ENCODE measurements at places on chromosomes 5 and 9. TPM values are rescaled to one million over a fixed set of nuclear protein-coding genes. Genes with fewer than 3 reads are reported as not detected.

Gene IL33
- 3.7 TPM for total RNA-seq

GRCh38 chr9:111728617-111729366, 65.9 kb downstream of the SHOC1 start:
- no peak overlapping the region for H3K27ac ChIP-seq
- no peaks in the 10 kb centered on the region for H3K4me1 ChIP-seq
- no peak overlapping the region for H3K4me3 ChIP-seq

- H3K27ac ChIP-seq = peak overlapping the region; percentile 26
- no peak for DNase-seq
- H3K4me3 ChIP-seq = no peak overlapping the region
- no peaks in the 10 kb centered on the region for H3K36me3 ChIP-seq
- no peaks in the 10 kb centered on the region for H3K4me1 ChIP-seq
Measured at GRCh38 chr5:80755626-80756025, 100.8 kb upstream of the DHFR start.

Gene ANKRD31
- total RNA-seq = not detected

GRCh38 chr5:90911169-90911568, 352.6 kb downstream of the ADGRV1 start:
- no peak overlapping the region for H3K4me3 ChIP-seq
- no peaks in the 10 kb centered on the region for H3K4me1 ChIP-seq
- no peaks in the 10 kb centered on the region for H3K27me3 ChIP-seq
- DNase-seq = no peak

DNA sequence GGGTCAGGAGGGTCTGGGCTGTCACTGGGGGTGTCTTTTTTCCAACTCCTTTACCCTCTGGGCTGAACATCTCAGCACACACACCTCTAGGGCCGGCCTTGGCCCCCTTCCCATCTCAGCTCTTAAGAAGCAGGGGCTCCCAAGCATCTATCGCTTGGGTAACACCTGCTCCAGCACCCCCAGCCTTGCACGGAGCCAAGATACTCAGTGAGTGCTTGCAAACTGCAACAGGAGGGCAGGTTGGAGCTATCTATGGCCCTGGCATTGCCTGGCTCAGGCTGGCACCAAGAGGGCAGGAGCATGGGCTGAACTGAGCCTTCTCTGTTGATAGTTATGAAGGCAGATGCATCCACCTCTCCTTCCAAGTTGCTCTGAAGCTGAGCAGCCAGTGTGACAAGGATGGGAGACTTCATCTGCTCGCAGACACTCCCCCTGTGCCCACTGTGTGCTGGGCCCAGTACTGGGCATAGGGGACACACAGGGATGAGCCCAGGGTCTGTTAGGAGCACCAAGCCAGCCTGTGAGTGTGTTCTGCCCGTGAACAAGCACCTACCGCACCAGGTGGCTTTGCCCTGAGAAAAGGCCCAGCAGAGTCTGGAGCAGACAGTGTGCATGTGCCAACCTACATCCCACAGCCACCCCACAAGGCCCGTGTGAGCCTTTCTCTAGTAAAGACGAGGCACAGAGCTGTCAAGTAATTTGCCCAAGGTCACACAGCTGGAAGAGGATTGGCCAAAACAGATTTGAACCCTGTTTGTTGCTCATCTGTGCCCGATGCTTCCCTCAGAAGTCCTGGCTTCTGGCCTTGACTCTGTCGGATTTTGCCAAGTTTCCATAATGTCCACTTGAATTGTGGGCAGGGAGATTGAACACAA, 58.2 kb downstream of the PHF2 start:
- no peak overlapping the region for H3K4me3 ChIP-seq
- no peaks in the 10 kb centered on the region for H3K36me3 ChIP-seq
- peak; percentile 34 for DNase-seq
- H3K27ac ChIP-seq = no peak overlapping the region

Gene MTAP
- total RNA-seq = 26.4 TPM

DNA sequence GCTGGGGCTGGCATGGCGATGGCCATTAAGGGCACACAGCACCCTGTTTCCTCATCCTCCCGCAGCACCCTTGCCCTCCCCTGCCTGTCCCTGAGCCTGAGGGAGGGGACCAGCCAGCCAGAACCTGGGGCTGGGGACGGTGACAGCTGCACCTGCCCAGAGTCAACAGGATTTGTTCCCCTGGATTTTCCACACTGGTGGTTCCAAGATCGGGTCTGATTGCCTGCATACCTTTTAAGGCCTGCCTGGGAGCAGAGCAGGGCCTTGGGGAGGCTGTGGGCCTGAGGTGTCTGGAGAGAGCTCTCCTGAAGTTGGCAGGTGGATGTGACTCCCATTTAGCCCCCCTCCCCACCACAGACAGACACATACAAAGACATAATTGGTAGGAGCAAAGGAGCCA, 61.0 kb upstream of the C5orf58 start:
- no peaks in the 10 kb centered on the region for H3K27me3 ChIP-seq
- no peak for DNase-seq
- H3K27ac ChIP-seq = no peak overlapping the region
- H3K4me1 ChIP-seq = no peaks in the 10 kb centered on the region
- no peaks in the 10 kb centered on the region for H3K36me3 ChIP-seq
- no peak overlapping the region for H3K4me3 ChIP-seq

- H3K27me3 ChIP-seq = no peaks in the 10 kb centered on the region
- peaks cover 7% of the 10 kb centered on the region for H3K36me3 ChIP-seq
- peak overlapping the region; percentile 73 for H3K27ac ChIP-seq
- no peak overlapping the region for H3K4me3 ChIP-seq
- no peak for DNase-seq
Measured at GRCh38 chr5:170278611-170279458, 18.7 kb downstream of the LCP2 start.

Gene SH3PXD2B
- total RNA-seq = 5.8 TPM

- no peaks in the 10 kb centered on the region for H3K36me3 ChIP-seq
- H3K27ac ChIP-seq = no peak overlapping the region
- H3K4me1 ChIP-seq = peaks cover 15% of the 10 kb centered on the region
Measured at GRCh38 chr9:133429641-133430161, 7.5 kb downstream of the ADAMTS13 start.

DNA sequence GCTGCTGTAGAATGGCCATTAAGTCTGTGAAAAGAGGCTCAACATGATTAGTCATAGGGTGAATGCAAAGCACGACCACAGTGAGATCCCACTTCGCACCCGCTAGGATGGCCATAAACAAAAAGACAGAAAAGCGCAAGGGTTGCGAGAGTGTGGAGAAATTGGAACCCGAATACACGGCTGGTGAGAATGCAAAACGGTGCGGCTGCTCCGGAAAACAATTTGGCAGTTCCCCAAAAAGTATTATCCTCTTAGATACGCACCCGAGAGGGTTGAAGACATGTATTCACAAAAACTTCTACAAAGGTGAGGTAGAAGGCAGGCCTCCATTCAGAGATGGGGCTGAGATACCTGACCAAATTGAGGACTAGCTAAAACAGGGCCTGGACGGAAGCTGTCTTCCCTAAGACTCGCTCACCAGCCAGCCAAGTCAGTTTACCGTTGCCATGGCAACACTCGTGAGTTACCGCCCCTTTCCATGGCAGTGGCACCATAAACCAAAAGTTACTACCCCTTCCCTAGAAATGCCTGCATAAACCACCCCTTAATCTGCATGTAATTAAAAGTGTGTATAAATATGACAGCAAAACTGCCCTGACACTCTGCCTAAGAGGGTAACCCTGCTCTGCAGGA, 726 bp upstream of the PSMB7 start:
- H3K4me1 ChIP-seq = peaks cover 5% of the 10 kb centered on the region
- H3K4me3 ChIP-seq = peak overlapping the region; percentile 91
- no peaks in the 10 kb centered on the region for H3K27me3 ChIP-seq
- no peak for DNase-seq

Gene CSF1R
- total RNA-seq = 24.8 TPM

Gene RASGRF2
- 6.7 TPM for total RNA-seq

DNA sequence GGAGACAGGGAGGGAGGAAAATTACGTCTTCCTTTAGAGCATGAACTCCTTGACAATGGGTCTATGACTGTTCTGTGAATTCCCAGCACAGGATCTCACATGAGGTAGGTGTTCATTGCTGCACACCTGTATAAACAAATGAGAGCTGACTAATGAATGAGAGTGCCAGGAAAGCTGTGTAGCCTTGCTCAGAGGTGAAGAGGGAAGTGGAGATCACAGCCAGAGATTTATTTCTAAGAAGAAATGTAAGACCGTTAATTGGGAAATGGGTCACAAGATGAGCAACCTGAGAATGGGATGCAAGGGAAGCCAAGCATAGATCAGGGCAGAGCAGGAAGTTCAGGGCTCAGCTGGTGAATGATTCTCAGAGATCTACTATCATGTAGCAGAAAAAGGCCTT, 295.1 kb downstream of the CDK5RAP2 start:
- no peaks in the 10 kb centered on the region for H3K36me3 ChIP-seq
- H3K4me1 ChIP-seq = no peaks in the 10 kb centered on the region
- no peak overlapping the region for H3K27ac ChIP-seq
- no peaks in the 10 kb centered on the region for H3K27me3 ChIP-seq
- H3K4me3 ChIP-seq = no peak overlapping the region

DNA sequence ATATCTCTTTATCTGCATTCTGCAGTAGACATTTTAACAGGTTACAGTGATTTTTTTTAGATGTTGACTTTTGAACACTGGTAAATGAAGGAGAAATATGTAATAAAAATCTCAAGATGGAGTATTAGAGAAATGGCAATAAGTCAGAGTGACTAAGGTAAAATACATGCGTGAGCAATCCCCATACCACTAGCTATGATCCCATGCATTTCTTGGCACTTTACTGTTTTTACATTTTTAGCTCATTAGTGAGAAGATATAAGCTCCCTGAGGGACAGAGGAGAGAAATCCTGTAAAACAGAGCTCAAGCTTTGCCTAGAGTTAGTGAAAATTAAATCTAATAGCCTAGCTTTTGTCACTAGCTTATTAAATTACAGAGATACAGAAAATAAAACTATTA, 181.9 kb upstream of the TRPM3 start:
- H3K4me1 ChIP-seq = no peaks in the 10 kb centered on the region
- no peaks in the 10 kb centered on the region for H3K27me3 ChIP-seq
- H3K4me3 ChIP-seq = no peak overlapping the region
- DNase-seq = no peak
- no peak overlapping the region for H3K27ac ChIP-seq

- H3K27ac ChIP-seq = no peak overlapping the region
- H3K4me3 ChIP-seq = peak overlapping the region; percentile 95
- no peaks in the 10 kb centered on the region for H3K36me3 ChIP-seq
- H3K27me3 ChIP-seq = no peaks in the 10 kb centered on the region
- DNase-seq = no peak
Measured at GRCh38 chr9:135959814-135960213, 1.4 kb downstream of the UBAC1 start.

Gene CDC20B
- not detected for total RNA-seq

DNA sequence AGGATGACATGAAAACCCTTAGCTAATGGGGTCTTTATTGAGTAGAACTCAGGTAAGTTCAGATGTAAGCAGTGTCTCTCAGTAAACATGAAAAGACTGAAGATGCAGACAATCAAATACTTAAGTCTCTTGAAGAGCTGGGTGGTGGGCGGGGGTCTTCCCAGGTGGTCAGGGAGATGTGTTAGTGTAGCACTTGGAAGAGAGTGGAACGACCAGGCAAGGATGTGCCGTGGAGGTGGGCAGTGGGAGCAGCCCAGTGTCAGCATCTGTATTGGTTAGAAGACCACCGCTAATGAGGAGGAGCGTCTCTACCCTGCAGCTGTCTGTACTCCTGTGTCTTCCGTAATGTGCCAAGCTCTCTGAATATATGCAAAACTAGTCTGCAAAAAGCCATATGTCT, 4.4 kb downstream of the S1PR3 start:
- no peaks in the 10 kb centered on the region for H3K27me3 ChIP-seq
- no peak overlapping the region for H3K27ac ChIP-seq
- no peak overlapping the region for H3K4me3 ChIP-seq
- DNase-seq = no peak
- no peaks in the 10 kb centered on the region for H3K36me3 ChIP-seq

DNA sequence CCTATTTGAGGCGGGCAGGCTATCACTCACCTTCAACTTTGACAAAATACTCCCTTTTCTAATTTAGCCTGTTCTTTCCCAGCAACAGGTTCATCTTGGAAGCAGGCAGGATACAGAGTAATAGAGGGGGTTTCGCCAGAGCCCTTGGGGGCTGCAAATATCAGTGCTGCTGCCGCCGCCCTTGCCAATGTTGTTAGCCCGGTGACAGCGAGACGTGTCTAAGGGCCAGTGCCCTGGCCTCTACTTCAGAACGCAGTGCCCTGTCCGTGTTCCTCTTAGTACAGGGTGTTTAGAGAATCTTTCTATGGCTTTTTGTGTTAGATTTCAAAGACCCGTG, 703 bp downstream of the FAM120AOS start:
- peaks cover 48% of the 10 kb centered on the region for H3K4me1 ChIP-seq
- no peaks in the 10 kb centered on the region for H3K27me3 ChIP-seq
- DNase-seq = peak; percentile 59
- H3K4me3 ChIP-seq = peak overlapping the region; percentile 94
- H3K27ac ChIP-seq = peak overlapping the region; percentile 98

DNA sequence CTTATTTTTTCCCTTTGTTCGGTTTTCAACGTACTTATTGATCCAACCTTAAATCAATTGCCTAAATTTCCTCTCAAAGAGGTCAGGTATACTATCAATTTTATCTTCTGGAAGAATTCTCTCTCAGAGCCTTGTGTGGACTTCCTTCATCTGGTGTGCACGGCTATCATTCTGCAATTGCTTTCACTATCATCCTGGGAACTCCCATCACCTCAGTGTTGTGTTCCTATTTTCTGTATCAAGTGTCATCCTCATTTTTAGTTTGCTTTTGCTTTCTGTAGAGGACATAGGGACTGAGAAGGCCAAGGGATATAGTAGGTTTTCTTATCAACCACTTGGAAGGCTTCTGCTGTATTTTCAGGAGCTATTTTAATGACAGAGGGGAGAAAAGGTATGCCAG, 11.3 kb downstream of the STOM start:
- H3K36me3 ChIP-seq = peaks cover 5% of the 10 kb centered on the region
- H3K4me1 ChIP-seq = no peaks in the 10 kb centered on the region
- no peaks in the 10 kb centered on the region for H3K27me3 ChIP-seq
- DNase-seq = no peak
- H3K27ac ChIP-seq = peak overlapping the region; percentile 24

DNA sequence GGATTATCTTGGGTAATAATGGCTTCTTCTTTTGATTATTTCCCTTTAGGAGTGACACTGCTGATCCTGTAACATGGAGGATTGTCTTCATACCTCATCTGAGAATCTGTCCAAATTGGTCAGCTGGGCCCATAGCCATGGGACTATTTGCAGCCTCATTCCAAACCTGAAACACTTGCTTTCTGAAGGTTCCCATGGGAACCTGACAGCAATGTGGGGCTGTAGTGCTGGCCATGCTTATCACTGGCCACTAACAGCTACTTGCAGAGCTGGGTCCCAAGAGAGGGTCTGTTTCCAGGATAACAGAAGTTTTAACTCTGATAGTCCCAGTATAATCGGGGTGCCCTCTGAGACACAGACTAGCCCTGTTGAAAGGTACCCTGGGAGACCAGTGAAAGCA, 87.4 kb downstream of the KIAA1958 start:
- DNase-seq = no peak
- H3K27me3 ChIP-seq = no peaks in the 10 kb centered on the region
- no peak overlapping the region for H3K27ac ChIP-seq

GRCh38 chr5:155285706-155286105, 272.2 kb downstream of the KIF4B start:
- no peak overlapping the region for H3K4me3 ChIP-seq
- no peaks in the 10 kb centered on the region for H3K36me3 ChIP-seq
- no peaks in the 10 kb centered on the region for H3K4me1 ChIP-seq
- no peak for DNase-seq

Data from Peyer's patch (tissue), 4 donors.